ENCODE measurements at places on chromosomes 12 and 14. TPM values are rescaled to one million over a fixed set of nuclear protein-coding genes. Genes with fewer than 3 reads are reported as not detected.

DNA sequence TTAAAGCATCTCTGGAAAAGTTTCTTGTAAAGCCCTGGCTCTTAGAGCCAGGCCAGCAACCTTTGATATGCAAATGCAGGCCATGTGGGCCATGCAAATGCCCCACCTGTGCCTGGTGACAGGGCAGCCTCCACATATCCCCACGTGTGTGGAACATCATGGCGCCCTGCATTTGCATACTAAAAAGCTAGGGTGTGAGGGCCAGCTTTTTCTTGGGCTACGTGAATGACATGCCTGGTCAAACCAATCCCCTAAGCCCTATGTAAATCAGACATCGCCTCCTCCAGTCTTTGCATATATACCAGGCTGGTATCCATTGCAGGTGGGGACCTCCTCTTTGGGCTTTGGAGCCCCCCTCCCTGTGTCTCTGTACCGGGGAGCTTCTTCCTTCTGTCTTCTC is 6.4 kb downstream of the CSRP2 start:
- DNase-seq: no peak

GRCh38 chr14:56195704-56196103 is 77.5 kb downstream of the PELI2 start:
- DNase-seq: peak; percentile 72

DNA sequence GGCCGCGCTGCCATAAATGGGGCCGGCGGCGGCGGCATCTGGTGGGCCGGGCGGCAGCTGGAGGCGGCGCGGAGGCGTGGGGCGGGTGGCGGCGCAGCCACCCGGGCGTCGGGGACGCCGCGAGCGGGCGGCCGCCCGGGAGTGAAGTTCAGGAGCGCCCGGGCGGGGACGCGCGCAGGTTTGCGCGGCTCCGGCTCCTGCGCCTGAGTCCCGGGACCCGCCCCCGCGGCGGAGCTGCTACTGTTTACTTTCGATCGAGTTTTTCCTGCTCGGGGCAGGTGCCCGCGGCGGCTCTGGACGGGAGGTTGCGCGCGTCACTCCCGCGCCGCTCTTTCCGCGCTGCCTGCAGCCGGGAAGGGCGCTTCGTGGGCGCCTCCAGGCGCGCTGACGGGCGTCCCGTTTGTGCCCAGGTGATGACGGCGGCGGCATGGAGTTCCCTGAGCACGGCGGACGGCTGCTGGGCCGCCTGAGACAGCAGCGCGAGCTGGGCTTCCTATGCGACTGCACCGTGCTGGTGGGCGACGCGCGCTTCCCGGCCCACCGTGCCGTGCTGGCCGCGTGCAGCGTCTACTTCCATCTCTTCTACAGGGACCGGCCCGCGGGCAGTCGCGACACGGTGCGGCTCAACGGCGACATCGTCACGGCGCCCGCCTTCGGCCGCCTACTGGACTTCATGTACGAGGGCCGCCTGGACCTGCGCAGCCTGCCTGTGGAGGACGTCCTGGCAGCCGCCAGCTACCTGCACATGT is at the start of gene ZBTB42:
ZBTB42 (plus strand) TSS at position 331 of the 749 bp plus-strand sequence; CDS start at position 428, 97 bp downstream.
- peak; percentile 95 for DNase-seq

GUCY2C gene
- polyA plus RNA-seq: not detected

CHGA gene
- 37.7 TPM for polyA plus RNA-seq

DNA sequence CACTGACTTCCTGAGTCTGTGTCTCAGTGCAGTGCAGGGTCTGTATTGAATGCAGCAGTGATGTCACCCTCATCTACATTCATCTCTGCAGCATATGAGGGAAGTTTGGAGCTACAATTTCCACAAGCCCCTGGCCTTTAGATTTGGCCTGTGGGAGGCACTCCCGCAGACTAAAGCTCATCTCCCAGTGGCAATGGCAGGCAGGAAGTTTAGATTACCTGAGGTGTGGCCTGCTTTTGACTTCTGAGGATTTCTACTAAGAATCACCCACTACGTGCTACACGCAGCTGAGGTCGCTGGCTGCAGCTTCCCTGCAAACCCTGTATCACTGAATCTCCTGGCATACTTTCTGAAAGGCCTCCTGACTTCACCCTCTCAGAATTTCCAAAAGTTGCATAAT is 202.2 kb upstream of the PRKD1 start:
- DNase-seq: no peak

DNA sequence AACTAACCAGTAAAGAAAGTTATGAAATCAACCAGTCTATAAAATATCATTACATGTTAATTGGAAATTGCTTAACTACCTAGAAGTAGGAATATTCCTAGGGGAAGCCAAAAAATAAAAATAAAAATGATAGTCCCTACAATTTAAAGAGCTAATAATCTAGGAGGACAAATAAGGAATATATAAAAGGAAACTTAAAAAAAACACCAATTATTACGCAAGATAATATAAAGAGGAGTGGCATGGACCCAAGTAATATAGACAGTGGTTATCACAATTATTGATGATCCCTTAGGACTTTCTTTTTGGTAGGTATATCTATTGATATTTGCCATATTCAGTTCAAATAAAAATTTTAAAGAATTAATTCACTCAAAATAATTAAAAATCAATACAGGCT is 498.7 kb downstream of the SOX5 start:
- DNase-seq: no peak

DNA sequence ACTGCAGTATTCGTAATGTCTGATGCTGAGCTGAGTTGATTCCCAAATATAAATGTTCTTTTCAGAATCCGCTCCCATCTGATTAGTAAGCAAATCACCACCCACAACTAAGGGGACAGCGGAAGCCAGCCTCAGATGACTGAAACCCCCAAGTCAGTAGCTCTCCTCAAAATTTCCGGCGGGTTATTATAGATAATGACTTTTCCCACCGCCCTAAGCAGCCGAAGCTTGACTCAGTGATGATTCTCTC is 469 bp upstream of the LRFN5 start:
- DNase-seq: no peak

DNA sequence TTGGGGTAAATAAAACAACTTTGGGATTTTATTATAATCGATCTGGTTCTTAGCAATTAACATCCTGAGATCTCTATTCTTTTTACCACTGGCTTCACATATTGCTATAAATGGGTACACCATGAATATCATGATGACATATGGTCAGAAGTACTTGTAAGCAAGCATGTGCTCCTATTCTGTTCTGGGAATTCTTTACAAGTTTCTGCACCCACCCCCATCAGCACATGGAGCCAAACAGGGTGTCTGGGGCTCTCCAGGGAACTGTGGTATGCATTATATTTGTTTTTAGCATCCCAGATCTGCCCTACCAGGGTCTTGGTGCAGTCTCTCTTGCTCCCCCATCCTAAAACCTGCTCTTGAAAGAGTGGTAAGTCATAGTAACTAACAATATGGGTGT is 31.3 kb downstream of the DMAC2L start:
- no peak for DNase-seq

DNA sequence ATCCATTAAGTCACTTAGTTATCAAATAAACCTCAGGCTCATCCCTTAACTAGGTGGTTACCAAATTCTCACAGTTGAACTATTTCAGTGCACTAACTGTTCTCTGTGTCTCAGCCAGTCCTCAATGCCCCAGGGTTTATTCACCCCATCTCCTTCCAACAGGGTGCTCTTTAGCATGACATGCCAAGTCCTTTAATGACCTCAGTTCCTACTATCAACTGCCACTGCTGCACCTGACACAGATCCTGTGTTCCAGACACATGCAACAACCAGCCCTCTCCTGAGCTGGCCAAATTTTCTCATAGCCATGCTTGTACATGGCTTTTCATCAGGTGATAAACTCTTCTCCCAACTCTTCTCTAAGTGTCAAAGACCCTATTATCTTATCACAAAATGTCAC is 80.0 kb downstream of the ATXN2 start:
- no peak for DNase-seq

SOCS4 gene
- 8.4 TPM for polyA plus RNA-seq

GRCh38 chr12:5650829-5651461 is 219.0 kb downstream of the NTF3 start:
- DNase-seq: no peak

GRCh38 chr12:57890191-57891115 is 43.9 kb upstream of the CTDSP2 start:
- no peak for DNase-seq

AKAP3 gene
- 0.88 TPM for polyA plus RNA-seq

CLEC14A gene
- polyA plus RNA-seq: 9.6 TPM

GRCh38 chr14:23301969-23302289 is 730 bp downstream of the PPP1R3E start:
- no peak for DNase-seq

NKX2-1 gene
- not detected for polyA plus RNA-seq

DNA sequence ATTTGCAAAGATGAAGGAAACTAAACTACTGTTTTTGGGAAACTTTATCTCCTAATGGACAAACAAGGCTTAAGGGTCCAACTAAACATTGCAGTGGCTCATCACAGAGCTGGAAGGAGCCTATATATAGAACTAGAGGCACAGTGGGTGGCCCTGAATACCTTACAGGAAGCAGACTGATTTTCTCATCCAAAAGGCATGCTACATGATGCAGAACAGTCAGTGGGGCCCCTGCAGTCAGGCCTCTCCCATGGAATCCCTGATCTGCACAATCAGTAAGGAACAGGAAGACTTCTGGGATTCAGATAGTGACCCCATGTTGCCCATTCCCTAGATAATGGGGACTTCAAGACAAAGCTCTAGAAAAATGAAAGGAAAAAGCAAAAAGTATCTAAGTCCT is 1.9 kb upstream of the LLPH start:
- DNase-seq: no peak

DNA sequence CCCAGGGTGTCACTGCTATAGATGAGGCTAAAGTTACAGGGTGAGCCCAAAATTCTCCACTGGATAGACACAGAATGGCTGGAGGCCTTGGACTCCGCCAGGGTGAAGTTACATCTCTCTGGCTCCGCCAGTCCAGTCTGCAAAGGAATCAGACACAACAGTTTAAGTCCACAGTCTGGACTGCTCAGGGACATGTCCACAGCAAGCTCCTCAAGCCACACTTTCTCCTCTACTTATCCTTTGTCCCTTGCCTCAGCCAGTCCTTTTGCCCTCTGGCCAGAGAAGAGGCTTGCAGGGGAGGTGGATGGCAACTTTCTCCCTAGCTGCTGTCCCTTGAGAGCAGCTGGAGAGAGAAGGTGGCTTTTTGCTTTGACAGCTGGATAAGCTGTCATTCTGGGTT is 28.0 kb downstream of the PTPRB start:
- DNase-seq: peak; percentile 9

NAV3 gene
- 0.15 TPM for polyA plus RNA-seq

- no peak for DNase-seq
These were observed 15.6 kb downstream of the DYRK2 start for GRCh38 chr12:67664171-67664570.

DNA sequence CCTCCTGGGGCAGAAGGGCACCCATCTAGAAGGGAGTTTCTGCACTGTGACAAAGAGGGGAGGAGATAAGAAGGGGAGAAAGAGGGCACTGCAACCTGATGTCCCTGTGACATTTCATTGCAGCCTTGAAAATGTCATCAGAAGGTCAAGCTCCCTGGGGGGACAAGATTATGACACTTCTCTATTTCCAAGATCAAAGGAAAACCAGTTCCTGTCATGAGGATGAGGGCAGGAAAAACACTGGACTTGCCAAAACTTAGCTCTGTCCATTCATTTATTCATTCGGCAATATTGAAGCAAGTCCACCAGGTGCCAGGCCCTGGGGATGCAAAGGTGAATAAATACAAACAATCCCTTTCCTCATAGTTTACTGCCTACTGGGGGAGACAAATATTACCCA is 138.4 kb upstream of the CDKN3 start:
- no peak for DNase-seq

GRCh38 chr14:93299866-93300265 is 33.0 kb downstream of the BTBD7 start:
- DNase-seq: no peak

DNA sequence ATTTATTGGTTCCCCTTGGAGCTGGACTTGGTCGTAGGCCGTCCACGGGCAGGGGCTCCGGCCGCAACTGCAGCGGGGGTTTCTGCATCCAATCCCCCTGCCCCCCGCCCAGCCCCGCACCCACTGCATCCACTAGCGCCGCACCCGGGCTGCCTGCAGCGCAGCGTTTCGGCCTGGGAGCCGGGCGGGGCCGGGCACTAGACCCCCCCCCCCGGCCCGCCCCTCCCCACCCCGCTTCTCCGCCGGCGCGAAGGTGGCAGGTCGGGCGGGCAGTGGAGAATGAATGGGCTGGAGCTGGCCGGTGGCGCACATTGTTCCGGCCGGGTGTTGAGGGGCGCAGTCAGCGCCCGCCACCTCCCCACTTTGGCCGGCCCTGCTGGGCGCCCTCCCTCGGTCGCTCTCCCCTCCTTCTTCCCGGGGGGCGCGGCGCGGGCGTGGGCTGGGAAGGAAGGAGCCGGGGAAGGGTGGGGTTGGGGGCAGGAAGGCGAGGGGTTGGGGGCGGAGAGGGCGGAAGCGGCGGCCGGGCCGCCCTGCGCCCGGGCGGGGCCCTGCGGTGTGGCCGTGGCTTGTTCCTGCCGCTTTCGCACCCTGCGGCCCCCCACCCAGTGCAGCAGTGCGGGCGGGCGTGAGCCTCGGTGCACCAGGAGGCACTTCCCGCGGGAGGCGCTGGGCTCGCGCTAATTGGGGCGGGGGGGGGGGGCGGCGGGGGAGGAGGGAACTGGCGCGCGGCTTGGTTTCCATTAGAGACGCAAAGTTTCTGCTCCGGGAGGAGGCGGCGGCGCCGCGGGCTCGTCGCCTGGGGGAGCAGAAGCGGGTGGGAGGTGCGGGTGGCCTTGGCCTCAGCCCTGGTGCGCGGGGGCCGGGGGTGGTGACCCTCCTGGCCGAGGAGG is 841 bp downstream of the CALM1 start:
- DNase-seq: peak; percentile 87

HOXC11 gene
- polyA plus RNA-seq: not detected

DNA sequence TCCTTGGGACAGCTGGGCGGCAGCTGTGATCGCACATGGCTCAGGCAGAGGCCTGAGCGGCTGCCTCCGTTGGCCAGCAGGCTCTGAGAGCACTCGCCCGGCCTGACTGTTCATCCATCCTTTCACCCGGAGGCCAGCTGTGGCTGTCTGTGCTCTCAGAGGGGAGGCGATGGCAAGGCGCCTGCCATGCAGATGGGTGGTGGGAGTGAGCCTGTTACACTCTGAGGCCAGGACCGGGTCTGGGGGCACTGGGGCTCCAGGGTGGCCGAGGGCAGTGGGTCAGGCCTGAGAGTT is 292.3 kb downstream of the TMEM121 start:
- DNase-seq: no peak

ACRBP gene
- 0.31 TPM for polyA plus RNA-seq

- DNase-seq: no peak
These were observed 9.2 kb upstream of the GPX2 start for GRCh38 chr14:64951724-64952123.

LHX5 gene
- polyA plus RNA-seq: 0.43 TPM

- DNase-seq: peak; percentile 25
These were observed 109.3 kb downstream of the PTPRQ start for GRCh38 chr12:80553316-80553715.

GRCh38 chr12:19107750-19108149 is 21.8 kb upstream of the PLEKHA5 start:
- DNase-seq: no peak

- DNase-seq: no peak
These were observed 1061.8 kb downstream of the BCL11B start for GRCh38 chr14:98210045-98210672.
